Fibroblast of villous mesenchyme (primary cell): ENCODE measurements at places on chromosomes 11 and 22.

DNA sequence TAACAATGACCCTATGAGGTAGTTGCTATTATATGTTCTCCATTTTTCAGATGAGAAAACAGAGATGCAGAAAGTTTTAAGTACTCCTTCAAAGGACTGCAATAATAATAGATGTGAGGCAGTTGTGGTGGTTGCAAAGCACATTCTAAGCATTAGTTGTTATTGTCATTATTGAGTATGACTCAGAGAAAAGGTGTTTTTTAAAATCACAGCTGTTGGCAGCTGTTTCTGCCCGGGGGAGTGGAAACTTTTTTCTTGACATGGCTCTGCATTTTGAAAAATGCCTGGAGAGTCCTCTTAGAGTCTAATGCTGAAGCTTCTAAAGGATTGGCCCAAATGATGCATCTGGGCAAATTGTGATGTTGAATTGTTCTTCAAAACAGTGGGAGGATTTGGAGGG is 244.5 kb upstream of the MPPED2 start:
- DNase-seq = peak; percentile 2

DNA sequence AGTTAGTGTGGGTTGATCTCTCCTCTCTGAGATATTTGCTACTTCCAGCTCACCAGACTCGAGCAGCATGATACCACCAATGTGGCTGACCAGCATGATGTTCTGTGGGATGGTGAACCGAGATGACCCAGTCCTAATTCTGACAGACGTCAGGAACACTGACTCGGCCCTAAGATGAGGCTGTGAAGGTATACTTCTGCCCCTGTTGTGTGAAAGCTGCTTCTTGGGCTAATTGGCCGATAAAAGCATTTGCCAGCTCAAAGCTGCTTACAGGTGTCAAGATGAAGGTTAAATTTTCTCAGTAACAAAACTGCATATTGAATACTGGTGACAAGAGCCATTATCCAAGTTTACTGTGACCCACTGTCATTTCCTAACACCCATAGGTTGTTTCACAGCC is 151.4 kb downstream of the BRD1 start:
- DNase-seq = no peak

DNA sequence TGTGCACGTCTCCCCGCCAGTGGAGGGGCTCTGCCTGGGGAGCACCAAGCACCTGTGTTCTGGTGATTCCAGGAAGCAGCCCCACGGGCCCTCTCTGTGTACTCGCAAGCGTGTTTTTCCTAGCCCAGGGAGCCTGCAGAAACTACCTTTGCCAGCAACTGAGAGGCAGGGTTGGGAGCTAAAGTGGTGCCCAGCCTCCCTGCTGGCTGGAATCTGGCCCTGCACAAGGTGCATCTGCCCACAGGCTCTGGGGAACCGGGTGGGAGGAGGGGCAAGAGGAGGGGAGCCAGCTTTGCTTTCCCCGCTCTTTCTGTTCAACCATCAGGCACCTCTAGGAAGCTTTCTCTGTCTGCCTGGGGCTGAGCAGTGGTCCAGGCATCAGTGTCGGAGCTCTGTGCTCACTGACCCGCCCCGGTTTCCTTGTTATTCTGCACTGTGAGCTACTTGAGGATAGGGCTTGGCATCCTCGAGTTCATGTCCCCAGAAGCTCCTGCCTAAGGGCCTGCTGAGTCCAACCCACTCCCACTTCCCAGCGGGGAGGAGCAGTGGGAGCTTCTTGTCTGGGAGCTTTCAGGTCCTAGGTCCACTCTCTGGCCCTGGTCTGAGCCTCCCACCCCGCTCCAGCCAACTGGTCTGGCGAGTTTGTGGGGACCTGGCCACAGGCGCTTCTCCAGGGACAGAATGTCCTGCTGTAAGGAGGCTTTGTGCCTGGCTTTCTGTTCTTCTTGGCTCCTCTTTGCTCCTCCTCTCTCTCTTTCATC is 14.9 kb downstream of the DAGLA start:
- no peak for DNase-seq

GRCh38 chr11:12653729-12654128 is 20.5 kb upstream of the TEAD1 start:
- DNase-seq = no peak

DNA sequence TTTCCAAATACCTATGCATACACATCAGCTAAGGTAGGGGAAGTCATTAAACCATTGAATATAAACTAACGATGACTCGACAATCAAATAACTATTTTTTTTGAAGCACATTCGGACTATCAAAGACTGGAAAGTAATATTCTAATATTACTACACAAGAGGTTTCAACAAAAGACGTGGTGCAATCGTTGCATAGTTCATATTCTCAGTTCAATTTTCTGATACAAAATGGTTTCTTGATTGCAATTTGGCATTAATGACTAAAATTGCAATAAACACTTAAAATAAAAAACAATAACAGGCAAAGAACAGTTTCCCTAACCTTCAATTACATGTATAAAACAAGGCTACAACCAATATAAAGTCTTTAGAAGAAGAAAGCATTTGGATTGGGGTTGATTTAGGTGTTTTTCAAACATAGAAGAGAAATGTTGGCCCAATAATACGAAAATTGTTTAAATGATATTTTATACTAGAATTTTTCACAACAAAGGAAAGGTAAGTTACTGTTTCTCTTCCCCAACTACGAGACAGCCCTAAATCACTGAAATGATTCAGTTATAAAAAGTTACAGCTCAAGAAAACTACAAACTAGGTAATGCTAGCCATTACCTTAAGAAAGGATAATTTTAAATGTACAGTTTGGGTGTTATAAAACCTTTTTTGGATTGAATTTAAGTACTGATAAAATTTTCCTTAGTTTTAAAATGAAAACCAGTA is 17.6 kb downstream of the BLID start:
- no peak for DNase-seq

DNA sequence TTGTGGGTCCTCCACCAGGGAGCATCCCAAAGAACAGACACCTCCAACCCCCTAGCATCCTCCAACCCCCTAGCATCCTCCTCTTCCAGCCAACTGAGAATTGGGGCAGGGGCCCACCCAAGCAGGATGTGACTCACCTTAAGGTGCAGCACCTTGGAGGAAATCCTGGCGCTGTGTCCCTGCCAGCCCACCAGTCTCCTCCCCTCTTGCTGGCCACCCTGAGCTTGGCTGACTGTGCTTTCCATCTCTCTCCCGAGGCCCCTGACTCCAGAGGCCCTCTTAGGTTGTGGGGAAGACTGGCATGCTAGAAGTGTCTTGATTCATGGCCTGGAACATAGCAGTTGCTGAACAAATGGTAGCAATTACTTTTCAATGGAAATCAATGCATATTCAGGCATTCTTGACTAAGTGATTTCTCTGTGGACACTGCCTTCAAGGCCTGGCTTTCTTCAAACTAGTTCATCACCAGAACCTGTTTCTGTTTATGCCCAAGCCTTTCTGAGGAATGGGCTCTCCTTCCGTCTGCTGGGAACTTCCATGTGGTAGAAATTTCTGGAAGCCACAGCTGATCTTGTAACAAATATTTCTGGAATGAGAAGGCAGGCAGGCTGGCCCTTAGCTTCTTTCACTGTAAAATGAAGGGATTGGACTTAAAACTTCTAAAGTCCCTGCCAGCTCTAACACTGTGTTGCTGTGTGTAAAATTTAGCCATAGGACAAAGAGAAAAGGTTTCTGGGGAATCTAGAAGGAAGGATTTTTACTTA is 60.5 kb downstream of the CEP164 start:
- peak; percentile 74 for DNase-seq

DNA sequence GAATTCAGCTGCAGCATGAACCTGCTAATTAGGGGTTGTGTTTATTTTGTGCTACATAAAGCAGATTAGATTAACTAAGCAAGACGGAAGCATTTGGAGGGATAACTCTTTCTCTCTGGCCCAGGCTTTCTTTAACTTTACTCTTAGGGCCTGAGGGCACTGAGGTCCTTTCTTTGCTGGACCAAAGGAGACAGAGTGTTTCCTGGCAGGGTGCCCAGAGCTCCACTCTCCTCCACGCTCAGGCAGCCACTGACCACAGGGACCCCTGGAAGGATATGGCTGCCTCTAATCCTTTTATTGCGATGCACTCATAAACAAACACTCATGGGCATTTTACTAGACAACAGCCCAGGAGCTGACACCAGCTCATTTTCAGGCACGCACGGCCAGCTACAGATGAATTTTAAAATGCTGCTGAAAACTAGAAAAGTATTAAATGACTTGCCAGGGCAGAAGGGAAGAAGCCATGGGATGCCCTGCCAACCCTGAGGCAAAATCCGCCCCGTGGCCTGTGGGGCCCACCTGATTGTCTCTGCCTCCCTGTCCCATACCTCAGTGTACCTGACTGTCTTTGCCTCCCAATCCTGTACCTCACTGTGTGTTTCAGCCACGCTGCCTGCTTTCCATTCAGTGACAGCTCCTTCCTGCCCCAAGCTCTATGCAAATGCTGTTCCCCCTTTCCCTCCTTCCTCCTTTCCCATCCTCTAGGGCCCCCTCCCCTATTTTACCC is 192.6 kb upstream of the NAV2 start:
- DNase-seq = peak; percentile 39

DNA sequence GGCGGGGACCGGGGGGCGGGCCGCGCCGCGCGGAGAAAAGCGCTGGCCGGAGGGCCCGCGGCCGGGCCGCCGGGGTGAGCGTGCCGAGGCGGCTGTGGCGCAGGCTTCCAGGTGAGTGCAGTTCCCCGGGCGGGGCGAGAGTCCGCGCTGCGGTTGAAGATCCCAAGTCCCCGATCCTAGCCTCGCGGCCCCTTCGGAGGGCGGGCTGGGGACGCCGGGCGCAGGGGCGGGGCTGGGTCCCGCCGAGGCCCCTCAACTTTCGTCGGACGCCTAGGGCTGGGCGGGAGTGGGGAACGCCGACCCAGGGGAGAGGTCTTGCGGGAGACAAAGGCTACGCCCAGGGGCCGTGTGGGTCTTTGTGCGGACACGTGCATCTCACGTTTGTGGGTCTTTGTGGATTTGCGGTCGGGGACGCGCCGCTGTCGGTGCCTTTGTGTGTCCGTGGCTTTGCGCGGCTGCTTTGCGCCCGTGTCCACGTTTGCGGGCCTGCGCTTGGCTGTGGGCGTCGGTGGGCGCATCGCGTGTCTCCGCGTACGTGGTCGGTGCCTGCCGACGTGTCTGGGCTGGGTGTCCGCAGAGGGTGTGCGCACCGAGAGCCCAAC is at the start of gene TSKU:
TSKU (plus strand) TSS at position 63 of the 602 bp plus-strand sequence. CDS start 12,261 bp downstream, outside the sequence.
- no peak for DNase-seq

DNA sequence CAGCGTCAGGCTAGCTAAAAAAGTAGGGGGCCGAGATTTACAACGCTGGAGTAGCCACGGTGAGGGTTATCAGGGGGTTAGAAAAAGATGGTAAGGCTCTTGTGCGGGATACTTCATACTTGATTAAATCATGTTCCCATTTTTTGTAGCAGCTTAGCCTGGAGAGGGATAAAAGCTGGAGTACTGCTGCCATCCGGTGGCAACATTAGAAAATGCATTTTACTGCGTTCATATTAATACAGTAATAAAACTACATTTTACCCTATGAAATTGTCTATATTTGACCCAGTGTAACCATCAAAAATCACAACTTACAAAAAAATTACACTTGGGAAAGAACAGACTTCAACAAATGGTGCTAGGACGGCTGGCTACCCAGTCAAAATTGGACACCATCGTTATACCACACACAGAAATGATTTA is 17.3 kb downstream of the RPUSD4 start:
- peak; percentile 62 for DNase-seq

DNA sequence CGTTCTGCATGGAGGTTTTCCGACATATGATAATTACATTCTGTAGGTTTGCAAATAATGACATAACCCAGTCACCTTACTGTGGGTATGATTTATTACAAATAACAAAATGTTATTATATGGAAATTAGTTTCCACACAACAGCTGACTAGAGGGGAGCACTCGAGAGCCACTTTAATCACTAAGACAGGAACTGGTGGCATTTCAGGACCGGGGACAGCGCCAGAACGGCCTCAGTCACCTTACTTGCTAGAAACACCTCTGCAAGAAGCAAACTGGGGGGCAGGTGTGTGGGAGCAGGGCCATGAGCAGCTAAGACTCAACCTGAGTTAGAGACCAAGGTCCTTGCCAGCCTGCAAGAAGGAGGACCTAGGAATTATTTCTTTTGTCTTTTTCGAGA is 199.9 kb downstream of the DSCAML1 start:
- peak; percentile 43 for DNase-seq

DNA sequence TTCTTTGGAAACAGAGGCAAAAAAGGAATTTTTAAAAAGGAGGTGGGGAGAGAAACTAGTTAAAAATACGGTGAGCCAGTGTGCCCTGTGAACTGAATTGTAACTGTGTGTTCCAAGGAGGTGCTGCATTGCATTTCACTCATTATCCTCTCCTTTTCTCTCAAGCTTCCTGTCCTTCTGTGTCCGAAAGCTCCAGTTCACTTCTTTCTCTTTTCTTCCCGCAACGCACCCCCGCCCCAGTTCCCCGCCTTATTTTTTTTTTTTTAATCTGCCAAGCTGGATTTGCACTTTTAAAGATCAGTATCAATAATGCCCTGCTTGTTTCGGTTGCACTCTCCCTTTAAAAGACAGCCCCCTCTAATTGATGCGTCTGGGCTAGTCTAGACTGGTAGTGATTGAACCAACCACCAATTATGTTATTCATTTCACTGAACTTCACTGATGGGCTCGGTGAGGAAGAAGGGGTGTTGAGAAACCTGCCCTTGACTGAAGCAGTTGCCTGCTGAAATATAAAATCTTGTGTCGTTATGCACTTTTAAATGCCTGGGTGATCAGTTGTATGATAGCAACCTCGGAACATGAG is 18.5 kb downstream of the BLID start:
- DNase-seq = peak; percentile 60

DNA sequence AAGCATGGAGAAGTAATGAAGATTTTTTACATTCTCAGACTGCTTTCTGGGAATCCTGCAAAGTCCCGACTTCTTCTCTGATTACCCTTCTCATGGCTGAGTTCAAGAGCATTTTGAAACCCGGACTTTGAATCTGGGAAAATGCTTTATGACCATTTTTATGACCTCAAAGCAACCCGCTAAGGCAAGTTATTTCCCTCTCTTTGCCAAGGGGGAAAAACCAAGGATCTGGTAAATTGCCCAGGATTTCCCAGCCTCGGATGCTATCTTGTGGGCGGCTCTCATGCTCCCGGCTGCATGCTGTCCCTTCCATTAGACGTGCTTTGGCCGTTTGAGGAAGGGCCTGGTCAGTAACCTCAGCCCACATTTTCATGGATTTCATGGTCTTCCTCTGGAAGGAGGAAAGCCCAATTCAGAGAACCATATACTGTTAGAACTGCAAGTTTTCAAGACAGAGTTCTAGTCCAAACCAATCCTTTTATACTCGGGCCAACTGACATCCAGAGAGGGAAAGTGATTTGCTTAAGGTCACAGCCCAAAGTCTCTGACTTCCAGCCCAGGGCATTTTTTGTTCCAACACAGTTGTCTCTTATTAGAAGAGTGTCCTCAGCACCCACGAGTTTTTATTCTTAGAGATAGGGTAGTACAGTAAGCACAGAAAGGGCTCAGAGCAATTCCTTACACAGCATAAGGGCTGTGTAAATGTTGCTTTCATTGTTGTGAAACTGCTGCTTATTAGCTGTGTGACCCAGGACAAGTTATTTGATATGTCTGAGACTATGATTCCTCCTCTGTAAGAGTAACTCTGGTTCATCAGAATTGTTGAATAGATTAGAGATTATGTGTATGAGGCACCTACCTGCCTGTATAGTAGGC is 77.4 kb downstream of the NAV2 start:
- DNase-seq = peak; percentile 90

- DNase-seq = no peak
These were observed 116.0 kb downstream of the MN1 start for GRCh38 chr22:27685515-27685914.

- DNase-seq = no peak
These were observed 75.7 kb downstream of the SIK3 start for GRCh38 chr11:117022526-117022925.

GRCh38 chr11:132158091-132158490 is 787.7 kb downstream of the NTM start:
- DNase-seq = peak; percentile 9
